ENCODE measurements at places on chromosomes 3 and 15. TPM values are rescaled to one million over a fixed set of nuclear protein-coding genes. Genes with fewer than 3 reads are reported as not detected.

DNA sequence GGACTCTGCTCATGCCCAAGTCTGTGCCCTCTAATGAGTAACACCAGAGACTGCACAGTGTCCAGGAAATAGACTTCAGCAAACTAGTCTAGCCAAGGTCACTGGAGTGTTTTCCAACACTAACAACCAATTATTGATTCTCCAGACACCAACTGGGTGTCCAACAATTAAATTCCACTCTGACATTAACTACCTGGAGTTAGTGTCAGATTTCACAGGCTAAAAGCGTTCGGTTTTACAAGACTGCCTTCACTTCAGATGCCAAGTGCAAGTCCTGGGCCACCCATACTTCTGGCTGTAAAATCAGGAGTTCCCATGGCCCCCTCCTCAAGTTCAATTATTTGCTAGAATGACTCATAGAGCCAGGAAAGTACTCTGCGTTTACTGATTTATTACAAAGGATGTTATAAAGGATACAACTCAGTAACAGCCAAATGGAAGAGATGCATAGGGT is 20.8 kb upstream of the CFAP161 start:
- DNase-seq, result no peak

- no peak for DNase-seq
Observed at GRCh38 chr3:183895774-183896173, 11.1 kb upstream of the PARL start.

The GNAT1 gene
- total RNA-seq, result not detected

- no peak for DNase-seq
Observed at GRCh38 chr3:101146946-101147345, 153.7 kb upstream of the ABI3BP start.

DNA sequence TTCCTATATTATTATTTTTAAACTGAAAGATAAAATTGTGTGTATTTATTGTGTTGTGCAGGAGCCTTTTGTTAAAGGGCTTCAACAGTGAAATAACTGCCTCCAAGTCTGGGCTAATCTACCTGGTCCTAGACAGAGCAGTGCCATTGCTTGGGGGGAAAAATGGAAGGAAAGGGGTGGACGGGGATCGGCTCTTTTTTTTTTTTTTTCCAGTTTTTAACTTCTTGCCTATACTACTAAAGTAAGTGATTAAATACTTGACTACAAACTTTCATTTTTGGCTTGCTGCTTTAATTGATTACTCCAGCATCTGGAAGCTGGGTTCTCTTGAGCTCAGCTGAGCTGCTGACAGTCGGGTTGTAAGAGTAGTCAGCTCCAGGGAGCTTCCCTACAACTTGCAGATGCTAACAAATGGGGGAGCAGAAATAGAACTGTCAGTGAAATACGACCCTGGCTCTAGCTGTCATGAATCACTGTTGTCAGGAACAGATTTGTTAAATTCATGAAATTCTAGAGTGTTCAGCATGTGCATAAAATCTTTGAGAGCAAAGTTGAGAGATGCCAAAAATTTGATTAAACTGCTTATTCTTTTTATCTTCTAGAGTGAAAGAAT is 276.7 kb downstream of the ROBO1 start:
- no peak for DNase-seq

The DCBLD2 gene
- 12.7 TPM for total RNA-seq

DNA sequence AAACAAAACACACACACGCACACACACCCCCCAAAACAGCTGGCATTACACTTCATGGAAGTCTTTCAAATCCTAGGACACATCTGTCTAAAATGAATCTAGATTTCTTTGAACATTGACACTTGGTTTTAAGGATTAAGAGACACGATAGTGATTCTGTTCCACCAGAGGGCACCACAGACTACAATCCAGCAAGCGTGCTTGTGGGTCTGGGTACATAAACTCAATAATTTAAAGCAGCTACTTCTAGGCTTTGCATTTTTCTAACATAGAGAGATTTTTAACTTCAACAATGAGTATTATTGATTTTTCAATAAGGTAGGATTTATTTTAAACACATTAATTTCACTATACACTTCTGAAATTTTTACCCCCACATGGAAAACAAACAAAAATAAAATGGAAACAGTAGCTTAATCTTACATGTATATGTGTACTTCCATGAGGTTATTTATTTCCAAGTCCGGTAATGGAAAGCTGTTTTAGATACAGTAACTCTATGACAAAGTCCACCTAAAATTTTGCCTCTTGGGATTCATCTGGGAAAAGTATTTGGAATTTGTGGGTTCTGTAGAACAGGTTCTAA is 564.0 kb upstream of the TGFBR2 start:
- peak; percentile 43 for DNase-seq

GRCh38 chr3:100562224-100562857 is 47.1 kb upstream of the ADGRG7 start:
- DNase-seq, result no peak

The IQCH gene
- total RNA-seq, result 0.65 TPM

DNA sequence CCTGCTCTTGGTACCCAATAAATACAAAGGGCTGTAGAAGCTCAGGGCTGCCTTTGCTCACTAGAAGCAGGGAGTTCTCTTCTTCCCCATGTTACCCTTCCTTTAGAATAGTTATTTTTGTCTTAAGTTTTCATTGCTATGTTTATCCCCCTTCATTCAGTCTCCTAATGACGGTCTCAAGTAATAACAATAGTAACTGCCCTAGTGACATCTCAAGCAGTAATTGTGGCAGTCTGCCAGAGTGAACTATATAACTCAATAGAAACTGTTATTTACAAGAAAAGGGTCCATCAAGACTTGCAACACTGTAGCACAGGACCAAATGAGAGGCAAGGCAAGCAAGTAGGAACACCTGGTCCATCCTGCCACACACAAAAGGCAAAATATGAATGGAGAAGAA is 32.5 kb upstream of the SIN3A start:
- no peak for DNase-seq

GRCh38 chr15:91224755-91225380 is 124.8 kb downstream of the SV2B start:
- no peak for DNase-seq

DNA sequence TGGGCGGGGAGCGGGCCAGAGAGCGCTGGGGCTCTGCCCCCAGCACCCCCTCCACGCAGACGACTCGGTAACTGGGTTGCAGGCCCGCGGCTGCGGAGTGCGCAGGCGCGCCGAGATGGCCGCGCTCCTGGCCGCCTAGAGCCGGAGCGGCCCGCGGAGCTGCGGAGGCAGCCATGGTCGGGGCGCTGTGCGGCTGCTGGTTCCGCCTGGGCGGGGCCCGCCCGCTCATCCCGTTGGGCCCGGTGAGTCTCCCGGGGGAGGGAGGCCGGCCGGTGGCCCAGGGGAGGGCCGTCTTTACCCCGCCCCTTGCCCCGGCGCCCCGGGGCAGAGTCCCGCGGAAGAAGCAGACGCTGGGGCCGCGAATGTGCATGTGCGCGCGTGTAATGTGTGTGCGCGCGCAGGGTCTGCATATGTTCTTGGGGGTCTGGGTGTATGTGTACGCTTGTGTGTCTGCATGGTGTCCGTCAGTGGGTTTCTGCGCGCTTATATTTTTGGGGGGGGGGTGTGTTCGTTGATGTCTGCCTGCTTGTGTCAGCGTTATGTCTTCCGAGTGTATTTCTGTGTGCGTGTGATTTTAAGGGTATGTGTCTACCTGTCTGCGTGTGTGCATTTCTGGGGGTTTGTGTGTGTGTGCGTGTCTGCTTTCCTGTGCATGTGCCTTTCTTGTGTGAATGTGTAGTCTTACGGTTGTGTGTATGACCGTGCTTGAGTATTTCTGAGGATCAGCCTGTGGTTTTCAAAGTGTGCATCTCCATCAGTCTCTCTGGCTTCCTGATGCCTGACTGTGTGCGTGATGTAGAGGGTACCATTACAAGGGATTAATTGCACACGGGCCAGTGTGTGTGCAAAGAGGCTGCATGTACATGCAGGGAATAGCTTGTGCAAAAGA is at the start of gene ABHD14A:
Gene ABHD14A, plus strand, starts transcription at position 102 of the 889 bp plus-strand sequence. Its CDS starts 72 bp downstream, at position 174.
- DNase-seq, result peak; percentile 71

All from liver (tissue), 10 donors.